ENCODE measurements at places on chromosomes 5 and 9.

DNA sequence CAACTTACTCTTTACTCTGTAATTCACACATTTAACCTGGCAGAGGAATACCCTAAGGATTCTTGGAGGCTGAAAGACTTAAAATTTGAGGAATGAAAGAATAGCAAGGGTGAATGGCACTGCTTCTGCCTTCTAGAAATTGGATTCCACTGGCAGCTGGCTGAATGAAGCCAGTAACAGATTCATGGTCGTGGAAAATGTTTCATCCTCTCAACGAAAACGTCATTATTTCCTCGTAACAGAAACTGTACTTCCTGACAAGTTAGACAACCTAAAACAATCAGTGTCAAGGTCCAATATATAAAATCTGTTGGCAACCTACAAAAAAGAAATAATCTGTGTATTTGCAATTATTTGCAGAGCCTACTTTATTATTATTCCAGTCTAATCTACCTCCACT, 39.7 kb downstream of the BNC2 start:
- no peak overlapping the region for H3K27ac ChIP-seq
- no peak overlapping the region for H3K4me3 ChIP-seq
- H3K27me3 ChIP-seq = no peaks in the 10 kb centered on the region
- peaks cover 2% of the 10 kb centered on the region for H3K4me1 ChIP-seq
- H3K36me3 ChIP-seq = no peaks in the 10 kb centered on the region

GRCh38 chr5:91591076-91591475, 208.0 kb upstream of the ARRDC3 start:
- no peaks in the 10 kb centered on the region for H3K36me3 ChIP-seq
- no peaks in the 10 kb centered on the region for H3K4me1 ChIP-seq
- no peak for DNase-seq
- no peaks in the 10 kb centered on the region for H3K27me3 ChIP-seq

GRCh38 chr9:91758491-91758981, 191.5 kb downstream of the ROR2 start:
- H3K4me1 ChIP-seq = peaks cover 13% of the 10 kb centered on the region
- peaks cover 77% of the 10 kb centered on the region for H3K36me3 ChIP-seq
- H3K27ac ChIP-seq = no peak overlapping the region
- no peaks in the 10 kb centered on the region for H3K27me3 ChIP-seq
- no peak overlapping the region for H3K4me3 ChIP-seq

DNA sequence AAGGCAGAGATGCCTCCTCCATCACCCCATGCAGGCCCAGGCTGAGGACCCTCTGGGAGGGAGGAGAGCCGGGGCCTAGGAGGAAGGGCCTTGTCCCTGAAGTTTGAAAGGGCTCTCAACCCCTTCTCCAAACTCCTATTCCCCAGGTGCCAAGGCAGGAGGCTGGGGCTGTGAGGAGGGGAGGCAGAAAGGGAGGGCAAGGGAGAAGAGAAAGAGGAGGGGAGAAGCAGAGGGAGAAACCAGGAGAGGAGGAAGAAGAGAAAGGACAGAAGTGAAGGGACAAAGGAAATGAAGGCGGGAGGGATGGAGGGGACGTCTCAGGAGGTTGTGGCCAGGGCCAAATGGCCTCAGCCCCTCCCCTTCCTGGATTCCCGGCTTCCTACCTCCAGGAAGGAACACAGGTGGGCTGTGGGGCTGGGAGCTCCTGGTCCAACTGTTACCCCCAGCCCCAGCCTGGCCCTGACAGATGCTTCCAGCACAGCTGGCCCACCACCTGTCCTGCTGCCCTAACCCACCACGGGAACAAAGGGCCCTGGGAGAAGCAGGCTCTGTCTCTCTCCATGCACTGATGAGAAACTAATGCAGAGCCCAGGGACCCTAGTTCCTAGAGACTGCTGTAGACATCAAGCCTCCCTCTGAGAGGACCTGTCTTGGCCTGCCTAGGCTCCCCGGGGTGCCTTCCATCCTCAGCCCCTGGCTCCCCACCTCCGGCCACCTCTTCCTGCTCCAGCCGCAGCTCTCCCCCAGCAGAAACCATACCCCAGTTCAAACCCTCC, 3.5 kb downstream of the DBN1 start:
- H3K27me3 ChIP-seq = no peaks in the 10 kb centered on the region
- H3K27ac ChIP-seq = peak overlapping the region; percentile 85
- no peak for DNase-seq
- peaks cover 31% of the 10 kb centered on the region for H3K4me1 ChIP-seq
- peak overlapping the region; percentile 93 for H3K4me3 ChIP-seq

GRCh38 chr5:170614720-170615119, 110.9 kb downstream of the KCNIP1 start:
- H3K4me3 ChIP-seq = no peak overlapping the region
- H3K27me3 ChIP-seq = peaks cover 42% of the 10 kb centered on the region
- H3K36me3 ChIP-seq = no peaks in the 10 kb centered on the region
- no peaks in the 10 kb centered on the region for H3K4me1 ChIP-seq
- no peak overlapping the region for H3K27ac ChIP-seq
- peak; percentile 63 for DNase-seq

DNA sequence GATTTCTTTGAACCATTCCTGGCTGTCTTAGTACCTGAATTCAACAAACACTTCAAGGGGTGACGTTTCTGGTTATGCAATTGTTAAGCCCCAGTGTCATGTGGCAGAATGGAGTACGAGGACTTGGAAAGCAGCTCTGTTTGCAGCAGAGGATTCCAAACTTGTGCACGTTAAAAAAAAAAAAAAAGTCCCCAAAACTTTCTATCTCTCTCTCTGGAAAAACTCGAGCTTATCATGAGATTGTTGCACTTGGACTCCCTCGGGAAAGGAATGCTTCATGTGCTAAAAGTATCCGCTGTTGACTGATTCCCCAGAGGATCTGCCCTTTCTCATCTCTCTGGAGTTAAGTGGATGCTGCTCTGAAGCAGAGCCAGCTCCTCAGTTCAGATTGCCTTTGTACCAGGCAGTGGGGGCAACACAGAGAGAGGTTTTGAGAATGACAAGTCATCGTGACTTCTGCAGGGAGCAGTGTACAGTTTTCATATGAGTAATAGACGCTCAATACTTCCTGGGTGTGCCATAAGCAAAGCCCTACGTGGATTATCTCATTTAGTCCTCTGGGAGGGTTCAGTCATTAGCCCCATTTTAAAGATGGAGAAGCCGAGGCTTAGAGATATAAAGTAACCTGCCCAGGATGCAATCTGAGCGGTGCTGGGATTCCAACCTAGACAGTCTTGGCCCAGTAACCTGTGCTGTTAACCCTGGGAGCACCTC, 28.1 kb downstream of the TMOD1 start:
- no peaks in the 10 kb centered on the region for H3K27me3 ChIP-seq
- no peak overlapping the region for H3K27ac ChIP-seq
- H3K4me1 ChIP-seq = peaks cover 17% of the 10 kb centered on the region

DNA sequence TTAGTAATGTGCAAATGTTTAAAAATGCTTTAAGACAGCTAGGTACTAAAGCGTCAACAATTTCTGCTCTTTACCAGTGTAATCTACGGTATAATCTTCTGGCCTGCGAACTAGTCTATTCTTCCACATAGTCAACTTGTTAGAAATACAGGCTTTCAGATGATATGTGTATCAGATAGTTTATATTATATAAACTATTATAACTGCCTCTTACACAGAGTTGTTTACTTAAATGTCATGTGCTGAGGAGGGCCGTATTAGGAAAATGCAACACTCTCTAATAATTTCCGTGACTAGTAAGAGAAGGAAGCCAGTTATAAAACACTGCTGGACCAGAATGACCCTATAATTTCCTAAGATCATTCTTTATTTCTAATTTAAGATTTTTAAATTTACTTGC, 63.6 kb downstream of the WDR41 start:
- no peak overlapping the region for H3K4me3 ChIP-seq
- no peak overlapping the region for H3K27ac ChIP-seq
- H3K36me3 ChIP-seq = peaks cover 35% of the 10 kb centered on the region
- DNase-seq = no peak

DNA sequence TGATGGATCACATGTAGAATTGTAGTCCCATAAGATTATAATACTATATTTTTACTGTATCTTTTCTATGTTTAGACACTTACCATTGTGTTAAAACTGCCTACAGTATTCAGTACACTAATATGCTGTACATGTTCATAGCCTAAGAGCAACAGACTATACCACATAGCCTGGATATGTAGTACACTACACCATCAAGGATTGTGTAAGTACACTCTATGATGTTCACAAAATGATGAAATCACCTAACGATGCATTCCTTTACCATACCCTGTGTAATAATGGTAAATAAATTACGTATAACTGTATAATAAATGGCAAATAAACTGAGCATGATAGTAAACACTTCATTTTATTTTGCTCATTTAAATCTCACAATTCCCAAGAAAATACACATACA, 60.3 kb downstream of the RICTOR start:
- DNase-seq = no peak
- H3K36me3 ChIP-seq = peaks cover 39% of the 10 kb centered on the region
- no peak overlapping the region for H3K4me3 ChIP-seq
- no peaks in the 10 kb centered on the region for H3K4me1 ChIP-seq

GRCh38 chr5:17123010-17123409, 94.4 kb upstream of the BASP1 start:
- no peak overlapping the region for H3K4me3 ChIP-seq
- H3K4me1 ChIP-seq = no peaks in the 10 kb centered on the region
- H3K36me3 ChIP-seq = no peaks in the 10 kb centered on the region
- no peak for DNase-seq
- H3K27me3 ChIP-seq = no peaks in the 10 kb centered on the region

DNA sequence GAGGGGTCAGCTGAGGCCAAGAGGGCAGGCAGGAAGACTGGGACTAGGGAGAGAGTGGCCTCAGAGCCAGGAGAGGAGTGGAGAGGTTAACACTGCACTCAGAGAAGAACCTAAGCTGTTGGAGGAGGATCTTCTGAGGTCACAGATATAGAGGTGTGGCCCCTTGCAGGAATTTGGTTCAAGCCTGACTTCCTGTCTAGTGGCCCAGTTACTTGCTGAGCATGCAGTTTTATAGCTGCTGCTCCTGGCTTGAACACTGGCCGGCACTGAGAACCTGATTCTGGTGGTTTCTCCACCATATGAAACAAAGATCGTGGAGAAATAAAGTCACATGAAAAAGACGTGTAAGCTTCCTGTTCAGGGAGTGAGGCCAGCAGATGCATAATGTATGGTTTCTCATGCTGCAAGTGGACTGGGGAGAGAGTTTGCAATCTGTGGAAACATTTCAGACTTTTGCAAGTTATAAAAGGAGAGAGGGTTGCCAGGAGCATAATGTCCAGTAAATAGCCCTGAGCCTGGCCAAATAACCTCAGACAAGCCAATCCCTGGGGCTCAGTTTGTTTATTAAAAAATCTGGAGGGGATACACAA, 82.6 kb downstream of the GALNT10 start:
- H3K4me1 ChIP-seq = peaks cover 3% of the 10 kb centered on the region
- no peak overlapping the region for H3K27ac ChIP-seq
- H3K4me3 ChIP-seq = no peak overlapping the region

DNA sequence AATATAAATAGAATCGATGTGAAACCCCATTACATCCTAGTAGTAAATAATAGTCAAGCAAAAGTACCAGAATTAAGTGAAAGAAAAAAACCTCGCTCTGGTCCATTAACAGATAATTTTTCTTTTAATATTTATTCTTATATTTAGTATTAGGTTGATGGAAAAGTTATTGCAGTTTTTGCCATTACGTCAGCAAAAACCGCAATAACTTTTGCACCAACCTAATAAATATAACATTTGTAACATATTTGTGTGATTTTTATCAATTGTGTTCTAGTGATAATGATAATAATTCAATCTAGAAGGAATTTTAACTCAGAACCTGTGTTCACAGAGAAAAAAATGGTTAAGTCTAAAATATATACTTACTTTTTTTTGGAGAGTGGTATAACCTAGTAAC, 16.1 kb downstream of the RORB start:
- no peaks in the 10 kb centered on the region for H3K4me1 ChIP-seq
- H3K27ac ChIP-seq = no peak overlapping the region
- DNase-seq = no peak
- no peaks in the 10 kb centered on the region for H3K36me3 ChIP-seq
- no peak overlapping the region for H3K4me3 ChIP-seq
- H3K27me3 ChIP-seq = no peaks in the 10 kb centered on the region

DNA sequence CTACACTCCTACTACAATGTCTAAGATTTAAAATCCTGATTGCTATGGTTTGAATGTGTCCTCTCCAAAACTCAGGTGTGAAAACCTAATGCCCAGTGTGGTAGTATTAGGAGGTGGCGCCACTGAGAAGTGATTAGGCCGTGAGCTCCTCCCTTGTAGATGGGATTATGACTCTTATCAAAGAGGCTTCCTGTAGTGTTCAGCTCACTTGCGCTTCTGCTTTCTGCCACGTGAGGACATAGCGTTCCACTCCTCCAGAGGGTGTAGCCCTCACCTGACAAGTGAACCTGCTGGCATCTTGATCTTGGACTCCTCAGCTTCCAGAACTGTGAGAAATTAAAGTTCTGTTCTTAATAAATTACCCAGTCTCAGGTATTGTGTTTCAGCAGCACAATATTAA, 33.0 kb upstream of the WHRN start:
- H3K4me3 ChIP-seq = no peak overlapping the region
- no peaks in the 10 kb centered on the region for H3K36me3 ChIP-seq
- peak; percentile 86 for DNase-seq
- no peaks in the 10 kb centered on the region for H3K4me1 ChIP-seq
- H3K27ac ChIP-seq = no peak overlapping the region
- peaks cover 29% of the 10 kb centered on the region for H3K27me3 ChIP-seq

GRCh38 chr5:115815006-115815692, 1.3 kb downstream of the CDO1 start:
- no peaks in the 10 kb centered on the region for H3K36me3 ChIP-seq
- peak overlapping the region; percentile 93 for H3K4me3 ChIP-seq
- DNase-seq = no peak
- H3K27me3 ChIP-seq = peaks cover 47% of the 10 kb centered on the region
- H3K27ac ChIP-seq = no peak overlapping the region

DNA sequence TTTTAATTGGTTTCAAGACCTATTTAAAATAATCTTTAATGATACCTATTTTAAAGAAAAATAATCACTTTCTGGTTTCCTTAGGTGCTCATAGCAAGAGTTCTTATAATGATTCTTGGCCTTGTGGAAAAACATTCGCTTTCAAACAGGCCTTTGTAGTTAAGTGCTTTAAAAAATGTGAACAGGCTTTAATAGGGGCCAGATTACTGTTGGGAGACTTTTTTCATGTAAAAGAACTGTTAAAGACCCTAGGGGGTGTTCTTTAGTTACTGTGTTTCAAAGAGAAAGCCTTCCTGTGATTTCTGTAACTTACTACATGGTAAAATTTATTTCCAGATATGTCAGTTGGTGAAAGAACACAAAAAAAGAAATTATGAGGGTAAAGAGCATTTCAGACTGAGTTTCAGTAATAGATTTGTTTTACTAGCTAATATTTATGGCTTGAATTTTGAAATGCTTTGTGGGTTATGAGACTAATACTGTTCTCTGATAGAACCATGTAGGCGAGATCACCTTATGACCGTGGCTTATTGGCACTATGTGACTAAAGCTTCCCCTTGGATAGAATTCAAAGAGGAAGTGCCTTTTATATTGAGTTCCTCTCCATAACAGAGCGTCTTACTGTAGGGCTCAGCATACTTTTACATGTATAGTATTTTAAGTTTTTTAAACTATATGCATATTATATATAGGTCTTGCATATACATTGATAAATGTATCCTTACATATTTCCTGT, 70.7 kb downstream of the CSNK1G3 start:
- peaks cover 36% of the 10 kb centered on the region for H3K36me3 ChIP-seq
- H3K27me3 ChIP-seq = no peaks in the 10 kb centered on the region
- H3K4me1 ChIP-seq = no peaks in the 10 kb centered on the region
- no peak for DNase-seq
